ENCODE measurements at places on chromosomes 2 and 18.

DNA sequence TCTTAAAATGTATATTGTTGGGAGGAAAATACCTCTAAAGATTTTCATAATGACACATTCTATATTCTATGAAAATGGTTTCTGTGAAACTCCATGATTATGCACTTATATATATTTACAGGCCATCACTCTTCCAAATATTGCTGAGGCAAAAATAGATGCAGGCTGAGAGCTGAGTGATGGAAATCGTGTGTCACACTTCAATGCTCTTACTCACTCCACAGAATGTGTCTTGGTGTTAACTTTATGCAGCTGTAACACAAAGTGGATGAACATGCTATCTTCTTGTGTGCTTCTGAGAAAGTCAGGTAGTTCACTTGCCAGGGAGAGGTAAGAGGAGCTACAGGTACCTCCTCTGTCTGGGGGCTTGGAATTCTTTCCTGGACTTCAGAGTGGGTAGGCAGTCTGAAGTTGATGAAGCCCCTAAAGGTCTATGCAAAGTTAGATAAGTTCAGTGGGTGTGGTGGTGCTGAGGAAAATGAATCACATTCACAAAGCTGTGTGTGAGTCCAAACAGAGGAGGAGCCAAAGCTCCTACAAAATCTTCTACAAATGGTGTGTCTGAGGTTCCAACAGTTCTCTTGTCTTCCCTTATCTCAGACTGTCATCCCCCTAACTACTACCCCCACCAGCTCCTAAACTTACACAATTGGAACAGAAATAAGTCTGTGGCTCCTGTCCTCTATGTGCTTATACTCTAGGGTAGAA is 74.2 kb upstream of the ST6GAL2 start:
- DNase-seq = no peak

DNA sequence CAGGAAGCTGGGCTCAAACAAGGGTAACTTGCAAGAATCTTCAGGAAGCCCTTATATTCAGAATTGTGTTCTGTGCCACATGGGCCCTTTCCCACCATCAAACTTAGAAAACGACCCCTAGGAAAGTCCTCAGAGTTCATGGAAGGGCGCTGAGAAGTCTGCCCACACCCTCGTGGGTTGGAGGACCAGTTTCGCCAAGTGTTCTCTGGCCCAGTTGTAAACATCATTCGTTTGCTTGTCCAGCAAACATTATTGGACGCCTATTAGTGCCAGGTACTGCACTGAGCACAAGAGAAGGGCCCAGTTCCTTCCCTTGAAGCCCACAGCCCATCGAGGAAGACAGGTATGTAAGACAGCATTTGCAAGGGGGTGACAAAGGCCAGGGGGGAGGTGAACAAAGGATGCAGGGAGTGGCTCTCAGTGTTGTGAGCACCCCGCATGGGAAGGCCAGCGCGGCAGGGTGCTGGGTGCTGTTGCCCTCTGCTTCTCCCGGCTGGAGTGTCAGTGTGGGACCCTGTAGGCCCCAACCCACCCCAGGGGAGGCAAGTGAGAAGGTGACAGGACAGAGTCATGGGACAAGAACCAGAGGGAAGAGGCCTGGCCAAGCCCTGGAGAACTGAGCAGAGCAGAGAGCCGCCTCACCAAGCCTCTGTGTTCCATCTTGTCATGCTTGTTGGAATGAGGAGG is 60.2 kb upstream of the ALPP start:
- no peak for DNase-seq

GRCh38 chr18:58891776-58892175 is 27.1 kb downstream of the ZNF532 start:
- DNase-seq = no peak

- DNase-seq = no peak
Observed at GRCh38 chr18:46008531-46008930, 41.4 kb upstream of the EPG5 start.

DNA sequence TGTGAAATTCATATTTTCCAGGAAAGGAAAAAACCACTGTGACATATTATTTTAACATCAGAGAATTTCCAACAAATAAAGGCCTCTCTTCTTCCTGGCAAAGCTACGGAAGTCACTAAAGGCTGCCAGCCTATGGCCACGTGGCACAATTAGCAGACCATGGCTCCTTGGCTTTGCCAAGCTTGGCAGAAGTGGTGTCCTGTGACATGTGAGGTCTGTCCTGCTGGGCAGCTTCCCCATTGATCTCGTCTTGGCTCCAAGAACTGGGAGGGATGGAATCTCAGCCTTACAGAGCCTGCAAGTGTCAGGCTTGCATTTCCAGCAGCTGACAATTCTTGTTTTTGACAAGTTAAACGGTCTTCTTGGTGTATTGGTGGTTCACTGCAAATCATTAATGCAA is 226.9 kb upstream of the THSD7B start:
- no peak for DNase-seq

DNA sequence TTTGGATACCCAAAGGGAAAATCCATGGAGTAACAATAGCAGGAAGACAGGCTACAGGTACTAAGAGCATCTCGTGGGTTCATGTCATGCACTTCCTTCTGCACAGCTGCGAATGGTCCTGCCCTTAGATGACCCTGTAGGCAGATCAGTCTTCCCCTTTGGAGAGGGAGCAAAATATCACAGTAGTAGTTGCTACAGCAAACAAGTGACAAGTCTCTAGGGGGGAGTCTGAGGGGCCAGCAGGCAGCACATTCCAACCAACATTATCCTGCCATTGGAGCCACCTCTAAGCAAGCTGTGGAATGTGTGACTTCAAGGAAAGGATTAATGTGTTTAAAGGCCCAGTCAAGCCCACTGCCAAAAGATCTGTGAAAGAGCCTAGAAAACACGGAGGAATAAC is 273.2 kb upstream of the PARD3B start:
- DNase-seq = no peak

- DNase-seq = no peak
Observed at GRCh38 chr2:173326806-173327205, 27.9 kb upstream of the CDCA7 start.

DNA sequence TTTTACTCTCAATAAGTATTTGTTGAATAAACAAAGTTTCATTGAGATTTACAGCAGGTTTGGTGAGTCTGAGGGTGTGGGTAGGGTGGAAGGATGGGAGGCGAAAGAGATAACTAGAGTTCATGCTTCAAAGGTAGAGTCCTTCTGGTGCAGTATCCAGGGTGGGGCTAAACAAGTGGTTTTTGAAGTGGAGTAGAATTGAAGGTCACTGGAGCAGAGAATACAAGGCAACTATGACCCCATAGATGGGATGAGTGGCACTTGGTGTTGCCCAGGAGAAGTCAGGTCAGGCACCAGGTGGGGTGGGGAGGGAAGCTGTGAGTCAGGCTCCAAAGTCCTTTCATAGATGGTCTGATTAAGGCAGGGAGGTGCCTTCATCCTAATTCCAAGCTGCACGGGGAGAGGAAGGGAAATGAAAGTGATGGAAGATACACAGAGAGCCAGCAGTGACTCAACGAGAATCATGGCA is 6.6 kb upstream of the CAB39 start:
- DNase-seq = no peak

DNA sequence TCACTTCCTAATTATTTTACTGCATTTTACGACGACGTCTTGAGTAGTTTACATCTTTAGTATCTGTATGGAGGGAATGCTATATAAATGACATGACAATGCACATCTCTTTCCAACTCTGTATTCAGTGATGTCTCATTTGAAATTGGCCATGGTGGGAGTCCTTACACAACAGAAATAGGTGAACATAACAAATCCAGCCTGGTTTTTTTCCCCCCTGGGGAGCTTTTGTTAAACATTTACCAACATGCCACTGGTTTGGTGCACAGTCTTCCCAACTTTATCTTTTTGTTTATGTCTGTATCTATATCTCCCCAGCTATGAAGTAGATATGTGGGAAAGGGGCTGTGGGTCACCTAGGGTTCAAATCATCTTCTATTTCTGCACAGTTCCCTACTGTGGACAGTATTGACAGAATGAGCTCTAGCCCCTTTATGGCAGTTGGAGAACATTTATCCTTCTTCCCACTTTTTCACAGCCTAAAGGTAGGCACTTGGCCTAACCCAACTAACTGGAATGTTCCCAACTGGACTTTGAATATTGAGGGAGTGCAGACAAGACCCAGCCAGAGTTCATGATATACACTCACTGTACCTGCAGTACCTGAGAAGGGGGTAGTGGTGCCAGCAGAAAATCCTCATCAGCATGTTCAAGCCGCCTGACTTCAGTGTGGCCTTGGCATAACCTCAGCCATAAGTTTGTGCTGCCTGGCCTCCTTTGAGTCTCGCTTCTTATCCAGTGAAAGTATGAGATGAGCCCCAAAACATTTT is 5.7 kb upstream of the RTKN start:
- DNase-seq = no peak

DNA sequence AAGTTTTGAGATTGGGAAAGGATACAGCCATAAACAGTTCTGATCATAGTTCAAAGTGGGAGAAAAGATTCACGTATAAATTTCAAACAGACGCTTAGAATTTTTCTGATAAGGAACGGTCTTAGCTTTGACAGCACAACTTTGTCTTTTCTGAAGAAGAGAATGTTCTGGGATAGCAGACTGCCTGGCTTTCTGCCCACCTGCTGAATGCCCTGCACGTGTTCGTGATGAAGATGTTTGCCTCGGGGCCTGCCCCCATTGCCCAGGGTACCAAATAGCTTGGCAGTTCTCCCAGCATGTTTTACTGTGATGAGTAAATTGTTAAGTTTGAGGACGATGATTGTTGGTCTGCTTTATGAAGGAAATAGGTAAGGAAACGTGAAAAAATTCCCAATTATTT is 4.6 kb downstream of the MRPL33 start:
- DNase-seq = no peak

DNA sequence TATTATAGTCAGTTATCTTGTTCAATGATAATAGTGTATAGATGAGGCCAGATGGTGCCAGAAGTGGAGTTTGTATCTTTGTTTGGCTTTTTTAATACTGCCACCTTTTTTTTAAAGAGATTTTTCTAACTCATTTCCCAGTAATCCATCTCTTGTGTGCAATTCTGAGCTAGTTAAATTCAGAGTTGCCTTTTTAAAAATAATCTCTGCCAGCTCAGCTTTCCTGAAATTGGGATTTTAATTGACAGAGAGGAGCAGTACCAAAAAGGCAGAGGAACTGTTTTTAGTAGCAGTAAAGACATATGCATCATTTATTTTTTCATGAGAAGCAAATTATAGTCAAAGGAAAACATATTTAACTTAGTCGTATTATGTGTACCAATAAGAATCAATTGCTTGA is 185.3 kb downstream of the MYO1B start:
- DNase-seq = no peak

- no peak for DNase-seq
Observed at GRCh38 chr2:123362671-123363440, 662.2 kb upstream of the CNTNAP5 start.

DNA sequence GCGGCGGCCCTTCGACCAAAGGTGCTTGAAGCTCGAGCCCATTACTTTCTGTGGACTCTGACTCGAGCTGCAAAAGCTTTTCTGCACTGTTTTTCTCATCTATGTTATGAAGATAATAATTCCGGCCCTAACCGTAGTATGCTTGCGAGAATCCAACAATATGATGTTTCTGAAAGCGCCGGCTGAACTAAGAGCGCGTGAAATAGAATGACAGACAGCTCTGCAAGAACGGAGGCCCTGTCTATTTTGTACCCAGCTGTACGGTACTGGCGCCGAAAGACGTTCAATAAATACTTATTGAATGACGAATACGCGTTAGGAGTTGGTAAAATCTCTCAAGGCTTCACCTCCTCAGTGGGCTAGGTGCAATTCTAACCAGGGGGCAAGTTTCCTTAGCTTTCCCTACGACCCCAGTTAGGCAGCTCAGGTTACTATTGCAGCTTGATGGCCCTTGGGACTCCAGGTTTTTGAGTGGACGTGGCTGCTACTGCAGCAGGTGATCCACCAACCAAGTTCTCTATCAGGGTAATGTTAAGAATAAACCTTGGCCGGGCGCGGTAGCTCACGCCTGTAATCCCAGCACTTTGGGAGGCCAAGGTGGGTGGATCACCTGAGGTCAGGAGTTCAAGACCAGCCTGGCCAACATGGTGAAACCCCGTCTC is 570 bp downstream of the SCRN3 start:
- no peak for DNase-seq

GRCh38 chr2:238282861-238283738 is 5.3 kb downstream of the PER2 start:
- no peak for DNase-seq

DNA sequence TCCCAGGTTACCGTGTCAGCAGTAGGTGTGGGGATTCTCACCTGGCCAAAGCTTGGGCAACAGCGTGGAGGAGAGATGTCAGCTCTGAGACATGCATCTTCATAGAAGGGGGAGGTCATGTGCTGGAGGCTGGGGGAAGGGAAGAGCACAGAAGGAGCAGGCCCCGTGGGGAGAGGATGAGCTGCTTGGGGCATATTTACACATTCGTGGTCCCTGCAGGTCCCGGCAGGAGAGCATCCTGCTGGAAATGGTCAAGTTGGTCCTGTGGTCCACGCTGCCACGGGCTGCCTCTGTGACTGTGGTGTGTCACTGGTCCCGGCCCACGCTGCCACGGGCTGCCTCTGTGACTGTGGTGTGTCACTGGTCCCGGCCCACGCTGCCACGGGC is 195.1 kb upstream of the TWIST2 start:
- no peak for DNase-seq

DNA sequence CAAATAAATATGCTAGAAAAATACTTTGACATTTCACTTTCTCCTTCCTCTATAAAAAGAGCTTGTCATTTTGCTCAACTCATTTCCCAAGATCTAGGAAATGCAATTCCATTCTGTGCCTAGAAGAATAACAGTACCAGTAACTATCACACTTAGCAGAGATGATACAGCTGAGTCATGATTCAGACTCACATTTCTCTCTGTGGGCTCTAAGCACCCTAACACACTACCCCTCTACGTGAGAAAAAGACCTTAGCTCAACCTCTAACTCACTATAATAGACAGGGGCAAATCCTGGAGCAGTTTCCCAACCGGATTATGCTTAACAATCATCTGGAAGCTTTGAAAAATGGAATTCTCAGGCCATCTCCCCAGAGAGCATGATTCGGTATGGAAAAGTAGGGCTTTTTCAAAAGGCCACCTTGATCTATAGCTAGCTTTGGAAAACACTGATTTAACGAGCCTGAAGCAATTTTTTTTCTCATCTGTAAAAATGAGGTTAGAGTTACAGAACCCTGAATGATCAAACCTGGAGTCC is 1312.3 kb upstream of the PIK3C3 start:
- DNase-seq = no peak

GRCh38 chr2:105582952-105583660 is 161.6 kb upstream of the NCK2 start:
- DNase-seq = no peak

- DNase-seq = no peak
Observed at GRCh38 chr2:230772156-230772555, 59.5 kb downstream of the CAB39 start.

GRCh38 chr2:107986278-107987217 is at the start of gene SLC5A7:
SLC5A7 (plus strand) TSS chr2:107986524; CDS start chr2:107988156, 1,632 bp downstream.
- no peak for DNase-seq
